Spinal cord (tissue), 10 donors: ENCODE measurements at places on chromosomes 16 and 17.

GRCh38 chr16:1432388-1433262 is 1.7 kb downstream of the PERCC1 start:
- DNase-seq: no peak

DNA sequence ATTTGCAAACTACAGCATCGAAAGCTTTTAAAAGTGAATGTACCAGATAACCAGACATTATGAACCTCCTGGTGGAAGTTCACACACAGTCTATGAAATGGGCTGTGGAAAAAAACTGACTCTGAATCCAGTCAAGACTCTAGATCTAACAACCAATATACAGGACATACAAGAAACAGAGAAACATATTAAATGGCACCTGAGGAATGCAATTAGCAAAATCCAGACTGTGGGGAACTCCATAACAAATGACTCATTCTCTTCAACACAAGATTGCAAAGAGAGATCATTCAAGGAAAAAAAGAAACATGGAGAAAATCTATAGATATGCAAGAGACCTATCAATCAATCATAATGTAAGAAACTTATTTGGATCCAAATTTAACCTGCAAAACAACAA is 119.0 kb downstream of the MYO1D start:
- DNase-seq: no peak

- no peak for DNase-seq
Measured at GRCh38 chr16:53768593-53768992, 64.6 kb downstream of the FTO start.

DNA sequence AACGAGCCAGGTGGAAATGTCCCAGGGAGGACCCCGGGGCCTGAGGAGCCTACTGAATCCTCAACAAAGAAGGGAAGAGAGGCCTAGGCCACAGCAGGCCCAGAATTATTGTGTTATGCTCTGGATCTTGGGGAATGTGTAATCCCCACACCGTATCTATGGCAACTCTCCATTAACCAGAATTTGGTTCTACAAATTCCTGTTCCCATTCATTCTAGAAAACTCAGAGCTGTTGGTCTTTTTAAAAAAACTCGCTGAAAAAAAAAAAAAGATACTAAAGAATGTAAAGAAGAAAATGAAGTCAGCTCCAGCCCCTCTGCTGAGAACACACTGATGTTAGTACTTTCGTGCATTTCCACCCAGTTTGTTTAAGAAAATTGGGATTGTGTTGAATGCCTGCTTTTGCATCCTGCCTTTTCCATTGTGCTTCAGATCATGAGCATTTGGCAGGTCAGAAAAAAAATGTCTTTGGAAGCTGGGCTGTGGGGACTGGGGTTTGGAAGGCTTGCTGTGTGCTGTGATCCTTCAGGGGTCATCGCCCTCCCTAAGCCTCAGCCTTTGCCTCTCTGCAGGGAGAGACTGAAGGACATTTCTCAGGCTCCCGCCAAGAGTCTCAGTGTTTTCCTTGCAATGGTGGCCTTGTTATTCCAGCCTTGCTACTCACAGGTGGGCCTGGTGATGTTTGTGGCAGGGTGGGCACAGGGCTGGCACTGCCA is 69.5 kb downstream of the SREBF1 start:
- no peak for DNase-seq

GRCh38 chr16:70682239-70683145 is 3.4 kb downstream of the MTSS2 start:
- DNase-seq: peak; percentile 8

GRCh38 chr16:85310868-85311585 is 198.8 kb upstream of the CIBAR2 start:
- DNase-seq: peak; percentile 57

GRCh38 chr16:1277617-1278282 is 21.9 kb downstream of the TPSD1 start:
- no peak for DNase-seq

DNA sequence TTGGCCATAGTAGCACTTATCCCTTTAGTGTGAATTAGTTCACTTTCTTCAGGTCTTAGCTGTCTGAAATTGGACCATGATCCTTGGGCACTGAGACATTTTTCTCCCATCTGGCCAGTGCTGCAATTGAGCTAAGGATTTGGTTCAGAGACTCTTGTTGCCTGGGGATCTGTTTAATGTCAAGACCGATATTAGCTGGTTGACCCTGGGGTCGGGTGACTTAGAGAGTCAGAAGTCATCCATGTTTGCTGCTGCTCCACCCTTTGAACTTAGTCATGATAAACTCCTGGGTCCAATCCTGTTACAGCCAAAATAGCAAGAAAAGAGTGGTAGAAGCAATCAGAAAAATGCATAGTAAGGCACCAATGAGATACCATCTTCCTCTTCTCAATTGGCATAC is 45.8 kb upstream of the TOX3 start:
- no peak for DNase-seq
